T-helper 1 cell treated with Interleukin-12 subunit alpha and Interleukin-12 subunit beta and Interleukin-4 antibody, amounts not matched to agents 30 ng/mL and 1 ng/mL, for 36 hours (primary cell): ENCODE measurements at places on chromosomes 7 and 10. TPM values are rescaled to one million over a fixed set of nuclear protein-coding genes. Genes with fewer than 3 reads are reported as not detected.

The ARPC1A gene
- total RNA-seq, result 60.3 and 67.1 TPM in 2 replicates

The OR6B1 gene
- not detected in 2 replicates for total RNA-seq

The MSMB gene
- total RNA-seq, result not detected in 2 replicates

The SDK1 gene
- total RNA-seq, result 0.20 and 0.34 TPM in 2 replicates

The SRRM3 gene
- 0.29 TPM in 1 of 2 replicates, not detected in the other for total RNA-seq

The GJC3 gene
- total RNA-seq, result 0.32 TPM in 1 of 2 replicates, not detected in the other

The SEMA3D gene
- total RNA-seq, result not detected in 2 replicates

The ZNF239 gene
- 0.96 and 1.4 TPM in 2 replicates for total RNA-seq

The FBXL13 gene
- total RNA-seq, result 0.29 and 0.78 TPM in 2 replicates

The PRKAR1B gene
- total RNA-seq, result 22.2 and 25.2 TPM in 2 replicates

The HECW1 gene
- not detected in 2 replicates for total RNA-seq

The SPOCK2 gene
- 341 and 344 TPM in 2 replicates for total RNA-seq

The TACC2 gene
- total RNA-seq, result not detected in 2 replicates

The SPDYE8 gene
- total RNA-seq, result not detected in 2 replicates

The MICU1 gene
- total RNA-seq, result 34.2 and 35.9 TPM in 2 replicates
